ENCODE measurements at places on chromosomes 6 and 20. TPM values are rescaled to one million over a fixed set of nuclear protein-coding genes. Genes with fewer than 3 reads are reported as not detected.
A peak's percentile ranks its signal among the peaks of the same experiment; 100 is the strongest.

GRCh38 chr6:139370999-139371345 lies 3.5 kb downstream of the CITED2 start:
- H3K27ac ChIP-seq = no peak overlapping the region
- H3K27me3 ChIP-seq = no peaks in the 10 kb centered on the region
- peaks cover 39% of the 10 kb centered on the region for H3K4me1 ChIP-seq
- no peak for DNase-seq
- no peaks in the 10 kb centered on the region for H3K36me3 ChIP-seq
- H3K4me3 ChIP-seq = no peak overlapping the region

LY86 gene
- 0.31 TPM for total RNA-seq

DNA sequence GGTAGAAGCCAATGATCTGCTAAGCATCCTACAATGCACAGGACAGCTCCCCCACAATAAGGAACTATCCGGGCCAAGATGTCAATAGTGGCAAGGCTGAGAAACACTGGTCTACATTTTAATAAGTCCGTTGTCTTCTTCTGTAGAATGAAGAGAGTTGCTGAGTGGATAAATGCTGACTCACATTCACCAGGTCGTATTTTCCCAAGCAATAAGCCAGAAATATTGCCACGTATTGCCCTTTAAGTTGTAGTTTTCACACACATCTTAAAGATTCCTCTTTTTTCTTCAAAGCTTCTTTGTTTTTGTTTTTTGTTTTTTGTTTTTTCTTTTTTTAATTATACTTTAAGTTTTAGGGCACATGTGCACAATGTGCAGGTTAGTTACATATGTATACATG lies 30.5 kb upstream of the NRN1 start:
- no peak overlapping the region for H3K27ac ChIP-seq
- no peaks in the 10 kb centered on the region for H3K4me1 ChIP-seq
- DNase-seq = no peak
- no peak overlapping the region for H3K4me3 ChIP-seq

- H3K27me3 ChIP-seq = peaks cover 9% of the 10 kb centered on the region
- H3K27ac ChIP-seq = no peak overlapping the region
- no peaks in the 10 kb centered on the region for H3K4me1 ChIP-seq
- no peaks in the 10 kb centered on the region for H3K36me3 ChIP-seq
These were observed 27.9 kb downstream of the TCF15 start for GRCh38 chr20:582204-582603.

ETV7 gene
- 0.78 TPM for total RNA-seq

DNA sequence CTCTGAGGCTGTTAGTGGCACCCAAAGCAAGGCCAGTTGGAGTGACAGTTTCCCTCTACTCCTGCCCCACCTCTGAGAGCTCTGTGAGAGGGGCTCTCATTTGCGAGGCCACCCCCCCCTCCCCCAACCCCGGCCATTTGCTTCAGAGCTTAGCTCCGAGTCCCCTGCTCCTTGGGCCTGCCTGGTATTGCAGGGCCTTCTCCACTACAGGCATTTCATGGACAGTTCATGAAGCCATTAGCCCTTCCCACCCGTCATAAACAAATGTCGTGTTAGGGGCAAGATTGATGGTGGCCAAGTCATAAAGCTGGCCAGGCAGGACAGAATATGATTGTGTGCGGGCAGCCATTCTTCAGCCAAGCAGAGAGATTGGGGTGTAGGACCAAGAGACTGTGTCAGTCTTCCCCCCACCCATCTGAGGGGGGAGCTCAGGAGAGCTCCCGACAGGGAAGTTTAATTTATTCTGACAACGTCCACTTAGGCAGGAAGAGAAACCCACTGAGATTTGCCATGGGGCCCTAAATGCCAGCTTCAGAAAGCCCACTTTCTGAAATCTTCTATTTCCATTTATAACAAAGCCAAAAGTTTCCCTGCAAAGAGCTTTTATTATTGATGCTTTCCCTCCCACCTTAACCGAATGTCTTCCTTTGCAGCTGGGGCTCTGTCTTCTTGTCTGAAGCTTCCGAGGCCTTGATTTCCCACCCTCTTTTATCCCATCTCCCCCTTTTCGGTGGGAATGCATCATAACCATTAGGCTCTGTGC lies 7.2 kb downstream of the FOXC1 start:
- no peak overlapping the region for H3K4me3 ChIP-seq
- no peak overlapping the region for H3K27ac ChIP-seq
- H3K4me1 ChIP-seq = peaks cover 7% of the 10 kb centered on the region

- H3K27me3 ChIP-seq = no peaks in the 10 kb centered on the region
- H3K4me3 ChIP-seq = no peak overlapping the region
- H3K36me3 ChIP-seq = peaks cover 14% of the 10 kb centered on the region
- no peaks in the 10 kb centered on the region for H3K4me1 ChIP-seq
- DNase-seq = no peak
- no peak overlapping the region for H3K27ac ChIP-seq
These were observed 33.4 kb downstream of the HSF2 start for GRCh38 chr6:122432816-122433215.

DNA sequence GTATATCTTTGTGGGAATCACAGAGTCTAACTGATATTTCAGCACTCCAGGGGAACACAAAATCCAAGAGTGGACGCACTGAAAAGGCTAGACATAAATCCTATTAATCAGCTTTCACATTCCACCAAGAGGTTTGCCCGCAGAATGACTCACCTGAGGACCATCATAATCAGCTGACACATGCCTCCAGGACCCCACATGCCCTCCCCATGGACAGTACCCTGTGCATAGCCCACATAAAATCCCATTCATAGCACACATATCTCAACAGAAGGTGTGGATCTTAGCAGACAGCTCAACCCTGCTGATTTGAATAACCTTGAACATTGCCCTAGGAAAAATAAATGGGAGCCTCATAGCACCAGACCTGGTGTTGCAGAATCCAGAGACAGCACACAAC lies 246.8 kb upstream of the TENT5A start:
- peak; percentile 31 for DNase-seq
- H3K27ac ChIP-seq = no peak overlapping the region
- no peaks in the 10 kb centered on the region for H3K36me3 ChIP-seq
- no peaks in the 10 kb centered on the region for H3K27me3 ChIP-seq

DNA sequence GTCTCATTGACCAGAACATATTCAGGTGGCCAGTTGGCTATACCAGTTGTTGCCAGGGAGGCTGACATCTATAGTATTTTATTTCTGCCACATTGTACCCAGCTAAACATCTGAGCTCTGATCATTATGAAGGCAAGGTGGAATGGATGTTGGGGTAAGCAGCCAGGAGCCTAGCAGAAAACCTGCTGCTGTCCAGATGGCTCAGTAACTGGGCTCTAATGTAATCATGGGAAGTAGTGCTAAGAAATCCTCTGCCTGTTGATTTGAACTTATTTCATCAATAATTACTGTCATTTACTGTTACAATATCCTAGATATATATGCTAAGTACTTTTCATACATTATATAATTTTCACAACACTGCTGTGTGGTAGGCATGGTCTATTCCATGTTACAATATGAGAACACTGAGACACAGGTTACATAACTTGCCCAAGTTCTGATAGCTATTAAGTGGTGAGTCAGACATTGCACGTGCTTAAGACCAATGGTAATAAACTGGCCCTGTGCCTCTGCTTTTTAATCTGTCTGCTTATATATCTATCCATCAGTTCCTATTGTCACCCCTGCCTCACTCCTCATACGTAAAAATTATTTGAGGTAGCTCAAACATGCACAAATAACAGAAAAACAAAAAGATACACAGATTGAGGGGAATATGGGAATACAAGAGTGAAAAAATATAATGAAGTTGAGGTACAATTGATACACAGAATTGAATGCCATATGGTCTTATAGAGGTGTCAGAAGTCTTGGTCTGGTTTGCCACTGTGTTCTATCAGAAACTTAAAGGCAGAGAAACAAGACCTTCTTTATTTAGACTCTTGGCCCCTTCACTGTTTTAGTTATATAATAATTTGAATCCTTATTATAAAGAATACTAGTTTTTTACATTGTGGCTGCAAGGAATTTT lies 25.2 kb downstream of the TBPL1 start:
- no peak overlapping the region for H3K4me3 ChIP-seq
- no peak for DNase-seq
- no peaks in the 10 kb centered on the region for H3K27me3 ChIP-seq
- H3K27ac ChIP-seq = no peak overlapping the region
- no peaks in the 10 kb centered on the region for H3K36me3 ChIP-seq

DNA sequence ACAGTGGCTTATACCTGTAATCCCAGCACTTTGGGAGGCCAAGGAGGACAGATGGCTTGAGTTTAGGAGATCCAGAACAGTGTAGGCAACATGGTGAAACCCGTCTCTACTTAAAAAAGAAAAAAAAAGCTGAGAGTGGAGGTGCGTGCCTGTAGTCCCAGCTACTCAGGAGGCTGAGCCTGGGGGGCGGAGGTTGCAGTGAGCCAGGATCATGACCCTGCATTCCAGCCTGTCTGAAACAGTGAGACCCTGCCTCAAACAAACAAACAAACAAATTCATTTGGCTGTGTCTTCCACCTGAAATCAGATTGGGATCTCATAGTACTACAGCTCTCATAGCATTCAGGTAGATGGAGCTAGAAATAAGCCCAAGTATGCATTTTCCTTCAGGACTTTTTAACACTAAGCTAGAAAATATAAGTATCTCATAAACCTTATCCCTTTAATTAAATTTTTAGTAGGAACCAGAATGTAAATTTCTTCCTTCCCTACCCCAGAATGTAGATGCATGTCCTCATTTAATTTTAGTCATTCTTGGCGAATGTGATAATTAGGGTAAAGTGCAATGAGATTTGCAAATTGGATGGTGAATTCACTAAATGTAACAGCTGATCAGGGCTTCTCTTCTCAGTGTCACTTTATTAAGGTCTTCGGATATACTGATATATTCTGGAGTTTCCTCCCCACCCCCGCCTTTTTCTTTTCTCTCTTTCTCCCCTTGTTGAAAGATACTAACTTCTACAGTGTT lies 190.4 kb downstream of the CDKAL1 start:
- no peak overlapping the region for H3K27ac ChIP-seq
- no peak overlapping the region for H3K4me3 ChIP-seq
- no peaks in the 10 kb centered on the region for H3K4me1 ChIP-seq
- no peaks in the 10 kb centered on the region for H3K27me3 ChIP-seq

DNA sequence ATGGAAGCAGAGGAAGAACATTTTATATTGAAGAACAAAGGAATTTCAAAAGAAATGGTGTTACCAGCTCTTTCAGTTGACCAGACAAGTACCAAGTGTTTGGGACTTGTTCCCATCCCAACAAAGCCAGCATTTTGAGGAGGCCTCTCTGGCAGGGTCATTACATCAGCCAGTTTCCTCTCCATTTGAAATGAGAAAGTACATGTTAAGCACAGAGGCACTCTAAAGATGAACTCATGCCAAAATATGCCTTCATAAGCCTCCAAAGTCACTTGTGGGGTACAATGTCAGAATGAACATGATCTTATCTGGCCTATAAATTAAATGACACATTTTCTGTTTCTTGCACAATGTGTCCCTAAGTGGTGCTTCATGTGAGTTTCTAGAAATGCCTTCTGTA lies 223.9 kb downstream of the PRL start:
- no peak overlapping the region for H3K27ac ChIP-seq
- no peaks in the 10 kb centered on the region for H3K4me1 ChIP-seq
- H3K27me3 ChIP-seq = no peaks in the 10 kb centered on the region
- DNase-seq = no peak
- H3K36me3 ChIP-seq = no peaks in the 10 kb centered on the region

USP49 gene
- total RNA-seq = 5.0 TPM

- peaks cover 22% of the 10 kb centered on the region for H3K27me3 ChIP-seq
- H3K4me1 ChIP-seq = peaks cover 18% of the 10 kb centered on the region
- no peak overlapping the region for H3K27ac ChIP-seq
- no peaks in the 10 kb centered on the region for H3K36me3 ChIP-seq
- no peak for DNase-seq
These were observed 1.4 kb upstream of the LAMA5 start for GRCh38 chr20:62368392-62368975.

GRCh38 chr6:83307849-83308248 lies 114.7 kb downstream of the RWDD2A start:
- no peak overlapping the region for H3K27ac ChIP-seq
- no peaks in the 10 kb centered on the region for H3K4me1 ChIP-seq
- H3K4me3 ChIP-seq = no peak overlapping the region
- no peaks in the 10 kb centered on the region for H3K36me3 ChIP-seq

- H3K4me1 ChIP-seq = no peaks in the 10 kb centered on the region
- no peak for DNase-seq
- no peaks in the 10 kb centered on the region for H3K27me3 ChIP-seq
These were observed 34.9 kb downstream of the CEP43 start for GRCh38 chr6:167034056-167034455.

DNA sequence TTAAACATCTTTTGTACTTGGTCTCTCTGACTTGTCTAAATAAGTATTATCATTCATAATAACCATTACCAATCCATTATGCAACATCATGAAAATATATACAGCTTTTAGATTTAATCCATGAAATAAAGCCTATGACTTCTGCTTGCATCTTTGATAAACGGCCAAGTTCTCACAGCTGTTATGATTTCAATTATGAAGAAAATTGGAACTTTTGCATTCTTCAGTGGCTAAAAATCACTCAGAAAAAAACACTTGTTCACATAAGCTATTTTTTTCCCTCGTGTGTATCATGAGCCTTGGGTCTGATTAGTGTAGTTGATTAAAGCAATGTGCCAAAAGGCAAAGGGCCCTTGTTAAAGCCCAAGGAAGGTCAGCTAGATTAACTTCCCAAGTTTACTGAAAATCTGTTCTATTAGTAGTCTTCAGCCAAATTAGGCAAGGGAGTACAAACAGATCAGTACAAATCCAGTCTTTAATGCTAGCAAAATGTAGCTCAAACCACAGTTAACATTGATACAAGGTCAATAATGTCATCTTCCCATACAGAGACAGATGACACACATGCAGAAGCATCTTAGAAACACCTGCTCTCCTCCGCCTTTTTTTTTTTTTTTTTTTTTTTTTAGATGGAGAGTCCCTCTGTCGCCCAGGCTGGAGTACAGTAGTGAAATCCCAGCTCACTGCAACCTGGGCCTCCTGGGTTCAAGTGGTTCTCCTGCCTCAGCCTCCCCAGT lies 69.9 kb downstream of the SGK1 start:
- peak overlapping the region; percentile 13 for H3K4me3 ChIP-seq
- DNase-seq = no peak
- peaks cover 65% of the 10 kb centered on the region for H3K4me1 ChIP-seq
- no peaks in the 10 kb centered on the region for H3K36me3 ChIP-seq
- no peaks in the 10 kb centered on the region for H3K27me3 ChIP-seq

DNA sequence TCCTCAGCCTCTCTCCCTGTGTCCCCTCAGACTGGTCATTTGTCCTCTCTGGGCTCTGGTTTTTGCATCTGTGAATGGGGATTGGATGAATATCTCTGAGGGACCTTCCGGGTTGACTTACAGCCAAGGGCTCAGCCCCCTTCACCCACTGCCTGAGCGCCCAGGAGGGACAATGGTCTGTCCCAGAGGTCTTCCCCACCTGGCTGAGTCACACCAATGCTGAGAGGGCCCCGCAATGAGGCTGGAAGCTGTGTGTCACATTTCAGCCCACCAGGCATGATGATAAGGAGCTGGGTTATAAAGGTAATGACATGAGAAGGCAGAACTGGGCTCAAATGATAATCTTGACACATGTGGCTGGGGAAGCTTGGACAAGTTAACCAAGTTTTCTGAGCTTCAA lies 70.5 kb downstream of the TOX2 start:
- no peaks in the 10 kb centered on the region for H3K27me3 ChIP-seq
- no peak overlapping the region for H3K27ac ChIP-seq
- H3K4me3 ChIP-seq = no peak overlapping the region
- no peak for DNase-seq
- H3K4me1 ChIP-seq = peaks cover 8% of the 10 kb centered on the region

TBX18 gene
- total RNA-seq = not detected

SLC24A3 gene
- not detected for total RNA-seq
